Activated CD8-positive, alpha-beta memory T cell treated with anti-CD3 and anti-CD28 coated beads for 48 hours (primary cell): ENCODE measurements at places on chromosomes 2 and 18.

GRCh38 chr2:224408676-224409075 is 6.8 kb upstream of the FAM124B start:
- no peak for DNase-seq

DNA sequence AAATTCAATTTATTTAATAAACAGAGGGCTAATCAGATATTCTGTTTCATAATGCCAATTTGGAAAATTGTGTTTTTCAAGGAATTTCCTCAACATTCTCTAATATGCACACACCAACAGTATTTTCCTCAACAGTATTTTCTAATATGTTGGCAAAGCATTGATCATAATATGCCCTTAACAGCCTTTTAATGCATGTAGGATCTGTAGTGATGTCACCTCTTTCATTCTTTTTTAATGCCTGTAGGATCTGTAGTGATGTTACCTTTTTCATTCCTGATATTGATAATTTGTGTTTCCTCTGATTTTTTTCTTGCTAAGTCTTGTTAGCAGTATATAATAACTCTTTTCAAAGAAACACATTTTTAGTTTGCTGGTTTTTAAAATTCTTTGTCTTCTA is 15.9 kb downstream of the VWA3B start:
- DNase-seq: no peak

DNA sequence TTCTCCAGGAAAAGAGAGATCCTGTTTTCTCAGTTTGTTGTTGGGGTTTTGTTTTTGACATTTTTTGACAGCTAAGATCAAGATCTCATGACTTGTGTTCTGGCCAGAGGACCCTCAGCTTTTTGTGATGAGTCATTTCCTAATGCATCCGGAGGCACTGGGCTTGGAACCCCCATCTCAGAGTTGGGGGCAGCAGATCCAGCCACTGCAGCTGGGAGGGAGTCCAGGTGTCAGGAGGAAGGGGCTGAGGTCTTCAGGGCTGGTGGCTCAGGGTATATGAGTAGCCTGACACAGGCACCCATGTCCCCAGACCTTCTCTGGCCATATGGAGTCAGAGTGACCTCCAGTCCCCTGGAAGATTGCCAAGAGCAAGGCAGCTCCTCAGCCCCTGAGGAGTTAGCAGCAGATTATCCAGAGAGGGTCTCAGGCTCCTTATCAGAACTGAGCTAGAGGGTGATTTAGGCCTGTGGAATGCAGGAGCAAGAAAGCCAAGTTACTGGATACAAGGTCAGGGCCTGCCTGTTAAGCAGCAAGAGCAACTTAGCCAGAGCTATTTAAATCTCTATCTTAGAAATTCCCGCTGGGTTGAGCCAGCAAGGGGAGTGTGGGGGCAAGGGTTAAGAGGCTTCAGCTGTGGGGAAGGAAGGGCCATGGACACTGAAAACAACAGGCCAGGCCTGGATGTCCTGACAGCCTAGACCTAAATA is 62.4 kb downstream of the TANC1 start:
- DNase-seq: no peak

GRCh38 chr2:86623043-86623493 is 597 bp downstream of the RNF103 start:
- peak; percentile 28 for DNase-seq

DNA sequence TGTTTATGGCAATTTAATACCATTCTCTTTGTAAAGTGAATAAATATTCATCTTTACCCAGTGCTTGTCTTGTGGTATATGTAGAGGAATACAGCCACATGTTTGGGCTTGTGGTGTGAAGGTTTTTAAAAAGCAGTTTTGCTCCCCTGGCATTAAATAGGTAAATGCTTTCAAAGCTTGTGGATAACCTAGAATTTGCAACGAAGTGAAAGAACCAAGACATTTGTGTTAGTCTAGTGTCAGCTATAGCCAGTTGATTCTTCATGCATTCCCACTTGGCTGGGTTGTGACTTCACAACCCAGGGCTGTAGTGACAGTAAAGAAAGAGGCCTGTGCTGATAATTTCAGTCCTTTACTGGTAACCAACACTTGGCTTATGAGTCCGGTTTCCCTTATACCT is 32.9 kb upstream of the TOGARAM2 start:
- DNase-seq: no peak

DNA sequence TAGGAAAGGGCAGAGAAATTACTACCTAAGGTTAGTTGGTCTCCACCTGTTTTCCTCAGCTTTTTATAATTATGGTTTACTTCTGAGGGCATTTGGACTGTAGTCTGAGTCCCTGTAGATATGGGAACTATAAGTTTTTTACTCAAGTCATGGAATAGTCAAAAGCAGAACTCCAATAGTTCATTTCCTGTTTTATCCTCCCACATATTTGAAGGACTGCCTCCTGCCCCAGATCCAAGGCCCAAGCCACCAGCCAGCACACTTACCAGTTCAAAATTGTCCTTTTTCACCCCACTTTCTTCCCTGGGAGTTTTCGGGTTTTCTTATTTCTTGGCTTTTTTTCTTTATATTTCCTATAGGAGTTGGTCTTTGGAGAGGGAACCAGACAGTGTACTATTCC is 164.1 kb downstream of the MBD5 start:
- no peak for DNase-seq

DNA sequence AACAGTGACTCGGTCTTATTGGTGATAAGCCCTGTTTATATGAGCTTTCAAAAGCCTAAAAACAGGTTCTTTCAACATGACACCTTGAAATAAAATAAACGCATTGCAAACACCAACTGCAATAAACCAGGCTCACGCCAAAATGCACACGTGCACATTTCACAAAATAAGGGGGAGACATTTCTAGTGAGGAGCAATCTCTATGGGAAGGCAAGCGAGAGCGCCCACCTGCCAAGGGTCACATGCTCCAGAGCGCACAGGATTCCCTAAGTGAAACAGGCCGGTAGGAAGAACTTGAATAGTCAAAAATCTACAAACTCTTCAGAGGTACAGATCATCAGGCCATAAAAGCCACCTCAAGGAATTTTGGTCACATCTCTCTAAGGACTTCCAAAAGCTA is 1.9 kb downstream of the PID1 start:
- no peak for DNase-seq

DNA sequence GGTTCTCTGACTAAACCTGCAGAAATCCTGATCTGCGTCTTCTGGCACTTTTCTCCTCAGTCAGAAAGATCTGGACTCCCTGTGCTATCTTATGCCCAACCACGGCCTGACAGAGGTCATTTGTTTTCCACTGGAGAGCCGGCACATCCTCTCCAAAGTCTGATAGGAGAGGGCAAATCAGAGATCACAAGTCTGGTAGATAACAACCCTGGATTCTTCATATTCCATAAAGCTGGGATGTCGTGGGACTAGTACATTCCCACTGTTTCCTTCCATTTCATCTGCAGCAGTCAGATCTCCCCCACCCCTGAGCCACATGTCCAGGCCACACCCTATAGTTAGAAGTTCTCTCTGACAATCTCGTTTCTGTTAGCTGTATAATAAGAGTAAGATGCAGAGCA is 157.0 kb downstream of the MGAT5 start:
- no peak for DNase-seq

DNA sequence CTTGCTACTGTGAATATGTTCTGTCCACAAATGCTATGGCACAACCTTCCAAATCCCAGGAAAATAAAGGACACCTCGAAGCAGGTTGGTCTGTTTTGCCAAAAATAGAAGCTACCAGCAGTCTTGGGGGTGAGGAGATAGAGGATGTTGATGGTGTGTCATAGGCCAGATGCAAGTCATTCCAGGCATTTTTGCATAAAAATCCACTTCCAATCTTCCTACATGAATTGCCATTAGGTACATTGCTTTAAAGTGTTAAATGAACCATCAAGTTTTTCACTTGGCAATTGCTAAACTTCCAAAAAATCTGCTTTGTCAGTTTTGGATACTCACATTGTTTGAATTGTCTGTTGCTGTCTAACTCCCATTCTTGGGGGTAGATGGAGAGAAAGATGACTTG is 295.4 kb downstream of the MYCN start:
- DNase-seq: no peak
